Left colon (tissue), 2 donors: ENCODE measurements at places on chromosomes 1 and 21.

GRCh38 chr1:234608025-234608910 is 1.7 kb downstream of the IRF2BP2 start:
- DNase-seq: peak; percentile 74

GRCh38 chr1:16205334-16205671 is 7.1 kb downstream of the ARHGEF19 start:
- DNase-seq: no peak

DNA sequence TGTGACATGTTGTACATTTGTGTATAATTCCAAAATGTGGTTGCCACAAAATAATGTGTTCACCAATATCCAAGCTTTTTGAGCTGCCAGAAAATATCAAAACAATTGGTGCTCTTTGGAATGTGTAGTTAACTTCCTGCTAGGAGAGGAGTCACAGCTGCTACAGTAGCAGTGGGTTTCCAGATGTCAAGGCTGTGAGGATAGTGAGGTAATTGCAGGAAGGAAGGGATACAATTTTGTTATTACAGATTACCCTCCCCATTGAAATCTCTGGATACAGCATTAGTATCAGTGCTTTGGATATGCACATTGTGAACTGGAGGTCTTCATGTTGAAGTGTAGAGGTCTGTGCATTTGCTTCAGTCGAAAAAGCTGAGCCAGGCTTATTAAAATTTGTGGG is 253.2 kb downstream of the PTPRC start:
- DNase-seq: no peak

DNA sequence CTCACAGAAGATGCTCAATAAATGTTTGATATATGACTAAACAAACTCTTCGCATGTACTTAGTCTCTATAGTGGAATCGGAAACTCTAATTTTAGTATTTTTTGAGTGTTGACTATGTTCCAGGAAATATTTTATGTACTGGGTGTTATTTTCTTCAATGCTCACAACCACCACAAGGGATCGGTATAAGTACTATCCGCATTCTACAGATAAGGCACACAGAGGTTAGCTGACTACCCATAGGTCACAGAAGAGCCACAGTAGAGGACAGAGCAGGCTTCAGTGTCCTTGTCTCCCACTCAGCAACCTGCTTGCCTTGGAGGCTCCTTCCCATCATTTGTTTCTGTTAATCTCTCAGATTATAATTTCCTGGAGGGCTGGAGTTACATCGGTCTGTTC is 451.3 kb downstream of the OMA1 start:
- DNase-seq: no peak

- no peak for DNase-seq
Observed at GRCh38 chr1:172971241-172971640, 79.5 kb downstream of the TNFSF18 start.

DNA sequence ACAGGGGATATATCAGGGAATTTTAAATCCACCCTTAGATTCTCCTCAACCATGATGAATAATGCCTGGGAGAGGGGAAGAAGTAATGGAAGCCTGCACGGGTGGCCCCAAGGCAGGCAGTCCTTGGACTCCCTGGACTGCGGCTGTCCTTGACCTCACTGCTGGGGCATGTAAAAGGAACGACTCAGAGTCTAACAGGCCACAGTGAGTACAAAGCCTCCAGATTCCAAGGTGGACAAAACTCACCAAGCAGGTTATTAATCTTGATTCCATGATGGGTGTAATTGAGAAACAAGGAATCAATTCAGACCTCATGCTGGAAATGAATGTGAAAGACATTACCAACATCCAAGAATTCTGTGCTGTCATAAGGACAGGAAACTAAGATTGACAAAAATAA is 13.0 kb upstream of the ARHGAP29 start:
- DNase-seq: no peak

DNA sequence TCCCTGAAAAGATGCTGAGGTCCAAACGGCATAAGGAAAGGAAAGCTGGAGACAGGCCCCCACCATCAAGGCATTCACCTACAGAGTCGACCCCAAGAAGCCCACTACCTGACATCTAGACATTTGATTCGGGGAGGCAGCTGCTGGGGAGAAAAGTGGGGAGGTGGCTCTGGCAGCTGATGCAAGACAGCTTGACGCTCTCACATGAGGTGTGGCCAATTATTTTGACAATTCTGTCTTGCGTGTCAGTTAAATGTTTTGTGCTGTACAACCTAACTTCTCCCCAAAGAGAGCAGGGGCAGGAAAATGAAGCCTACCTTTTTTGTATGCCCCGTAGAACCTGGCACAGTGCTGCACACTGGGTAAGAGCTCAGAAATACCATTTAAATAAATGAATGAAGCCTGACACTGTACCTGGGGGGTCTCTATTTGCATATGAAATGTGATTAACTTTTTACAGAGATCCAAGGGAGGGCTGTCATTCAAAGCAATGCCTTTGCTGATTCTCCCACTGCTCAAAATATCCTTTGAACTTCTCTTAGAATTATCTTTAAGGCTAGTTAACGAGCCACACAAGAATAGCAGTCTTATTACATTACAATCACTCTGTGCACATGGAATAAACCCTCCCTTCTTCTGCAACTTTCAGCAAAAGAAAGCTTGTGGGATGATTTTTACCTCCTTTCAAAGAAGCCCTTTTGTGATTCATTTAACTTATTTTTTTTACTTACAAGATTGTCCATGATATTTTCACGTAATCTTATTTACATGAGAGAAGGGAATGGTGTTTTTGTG is 163.2 kb downstream of the TNR start:
- DNase-seq: no peak
